Brain (organoid and tissue), 16 donors: ENCODE measurements at places on chromosomes 2 and 18.

GRCh38 chr2:30221531-30221930 is 9.8 kb upstream of the LBH start:
- no peak for DNase-seq

GRCh38 chr18:11579916-11580315 is 29.5 kb upstream of the SLC35G4 start:
- no peak for DNase-seq

DNA sequence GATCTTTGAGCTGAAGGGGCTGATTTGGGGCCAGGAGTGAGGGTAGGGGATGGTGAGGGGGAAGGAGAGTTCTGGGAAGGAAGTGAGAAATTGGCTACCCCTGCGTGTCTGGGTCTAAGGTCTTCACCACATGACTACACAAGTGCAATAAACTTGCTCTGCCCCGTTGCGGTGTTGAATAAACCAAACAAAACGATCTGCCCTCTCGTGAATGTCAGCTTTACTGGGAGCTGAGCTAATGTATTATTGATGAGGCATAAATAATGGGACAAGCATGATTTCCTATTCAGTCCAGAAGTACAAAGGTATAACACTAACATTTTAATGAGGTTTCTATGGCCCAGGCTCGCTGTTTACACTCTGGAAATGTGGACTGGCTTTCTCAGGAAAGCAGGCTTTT is 8.0 kb upstream of the CFAP221 start:
- peak; percentile 84 for DNase-seq

GRCh38 chr2:85501248-85501647 is 37.7 kb upstream of the MAT2A start:
- DNase-seq, result no peak

GRCh38 chr2:198441901-198442300 is 637.5 kb downstream of the PLCL1 start:
- no peak for DNase-seq

DNA sequence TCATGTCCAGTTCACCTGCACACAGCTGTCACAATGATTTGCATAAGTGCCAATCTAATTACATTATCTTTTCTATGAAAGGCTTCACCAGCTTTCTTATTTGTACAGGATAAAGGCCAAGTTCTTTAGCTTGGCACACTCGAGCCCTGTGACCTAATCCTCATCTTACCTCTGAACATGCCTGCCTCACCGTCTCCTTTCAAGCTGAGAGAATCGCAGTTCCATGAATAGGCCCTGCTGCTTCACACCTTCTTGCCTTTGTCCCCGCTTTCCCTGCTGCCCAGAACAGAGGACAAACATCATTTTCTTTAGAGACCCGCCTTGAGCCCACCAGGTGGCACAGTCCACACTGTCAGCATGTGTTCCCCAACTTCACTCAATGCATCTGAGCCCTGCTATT is 1094.7 kb downstream of the BCL11A start:
- DNase-seq, result peak; percentile 55

- no peak for DNase-seq
Measured at GRCh38 chr18:44526705-44527415, 153.8 kb upstream of the SETBP1 start.

DNA sequence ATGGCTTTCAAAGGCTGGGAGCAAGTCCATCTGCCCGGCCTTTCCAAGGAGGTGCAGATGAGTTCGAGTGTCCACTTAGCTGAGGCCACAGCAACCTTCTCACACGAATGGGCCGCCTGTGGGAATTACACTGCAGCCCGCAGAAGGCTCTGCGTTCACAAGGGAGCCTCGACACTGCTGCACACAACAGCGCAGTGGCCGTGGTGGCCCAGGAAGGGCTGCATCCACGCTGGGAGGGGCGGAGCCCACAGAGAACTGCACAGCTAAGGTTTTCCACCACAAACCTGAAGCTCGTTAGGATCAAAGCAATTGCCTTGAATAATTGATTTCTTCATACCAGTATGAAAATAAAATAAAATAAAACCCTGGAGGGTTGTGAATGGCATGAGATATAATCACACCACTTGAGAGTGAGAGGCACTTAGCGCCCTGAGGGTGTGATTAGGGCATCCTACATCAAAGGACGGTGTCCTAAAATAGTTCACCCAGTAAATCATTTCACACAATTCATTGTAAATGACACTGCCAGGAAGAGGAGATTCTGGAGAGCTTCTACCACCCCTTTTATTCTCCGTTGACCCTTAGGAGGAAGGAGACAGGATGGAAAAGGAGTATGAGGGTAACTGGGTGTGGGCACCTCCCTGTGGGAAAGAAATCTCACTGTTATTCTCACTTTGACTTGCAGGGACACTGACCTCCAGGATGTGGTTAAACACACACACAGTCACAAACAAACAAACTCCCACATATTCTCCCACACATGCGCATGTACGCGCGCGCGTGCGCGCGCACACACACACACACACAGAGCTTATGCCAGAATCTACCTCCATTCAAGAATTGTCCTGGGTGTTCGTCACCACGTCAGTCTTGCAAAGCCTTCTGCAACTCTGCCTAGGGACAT is 256.6 kb upstream of the ID2 start:
- no peak for DNase-seq

- peak; percentile 42 for DNase-seq
Measured at GRCh38 chr18:79507076-79507545, 111.4 kb downstream of the NFATC1 start.

- DNase-seq, result no peak
Measured at GRCh38 chr18:47815486-47816270, 114.8 kb downstream of the SMAD2 start.

DNA sequence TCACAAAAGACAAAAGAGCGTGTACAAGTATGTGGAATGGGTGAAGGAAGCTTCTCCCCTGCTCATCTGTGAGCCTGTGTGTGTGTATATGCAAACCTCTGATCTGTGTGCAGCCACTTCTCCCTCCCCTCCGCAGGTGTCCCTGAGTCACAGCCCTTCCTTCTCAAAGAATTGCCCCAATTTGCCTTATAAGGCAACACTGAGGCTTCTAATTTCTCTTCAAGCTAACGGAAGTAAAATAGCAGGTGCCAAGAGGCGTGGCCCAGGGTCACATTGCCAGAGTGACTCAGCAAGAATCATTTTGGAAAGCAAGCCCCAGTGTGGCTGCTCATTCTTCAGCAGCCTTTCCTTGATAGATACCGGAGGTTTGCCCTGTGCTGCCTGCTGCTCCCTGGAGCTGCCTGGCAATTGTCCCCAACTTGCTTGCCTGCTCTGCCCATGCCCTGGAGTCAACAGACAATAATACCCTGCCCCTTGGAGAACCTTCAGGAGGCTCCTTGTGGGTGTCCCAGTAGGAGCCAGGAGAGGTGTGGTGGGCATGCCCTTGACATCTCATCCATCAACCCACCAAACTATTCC is 37.3 kb upstream of the BMP10 start:
- DNase-seq, result no peak

- DNase-seq, result peak; percentile 53
Measured at GRCh38 chr2:127129937-127130336, 23.0 kb upstream of the BIN1 start.

GRCh38 chr2:175097297-175097696 is 70.7 kb downstream of the ATF2 start:
- DNase-seq, result no peak

GRCh38 chr2:48496849-48497248 is 33.1 kb upstream of the STON1 start:
- DNase-seq, result no peak

GRCh38 chr2:26076001-26076587 is 42.2 kb downstream of the RAB10 start:
- DNase-seq, result no peak

GRCh38 chr18:46566111-46566510 is 90.9 kb downstream of the LOXHD1 start:
- DNase-seq, result no peak

DNA sequence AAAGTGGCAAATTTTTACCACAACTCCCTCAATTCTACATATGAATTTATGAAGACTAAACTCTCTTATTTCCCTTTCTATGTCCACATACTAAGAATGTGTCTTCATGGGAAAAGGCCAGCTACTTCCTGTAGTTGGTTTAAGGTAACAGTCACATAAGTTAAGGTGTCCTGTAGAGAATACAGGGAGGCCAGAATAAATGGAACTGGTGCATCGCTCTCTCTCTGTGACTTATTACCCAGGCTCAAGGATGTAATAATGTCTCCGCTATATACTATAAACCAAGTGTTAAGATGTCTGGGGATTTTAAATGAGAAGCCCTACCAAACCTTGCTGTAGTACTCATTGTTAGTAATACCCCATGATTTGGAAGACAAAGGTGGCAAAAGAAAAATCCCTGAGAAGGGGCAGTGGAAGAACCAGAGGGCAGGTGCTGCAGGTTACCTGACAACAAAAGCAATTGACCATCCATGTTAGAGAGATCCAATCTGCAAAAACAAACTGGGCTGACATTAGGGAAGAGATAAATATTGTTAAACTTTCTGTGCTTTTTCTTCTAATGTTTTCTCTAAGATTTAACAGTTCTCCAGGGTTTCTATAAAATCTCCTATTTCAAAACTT is 372.8 kb downstream of the TMX3 start:
- no peak for DNase-seq

DNA sequence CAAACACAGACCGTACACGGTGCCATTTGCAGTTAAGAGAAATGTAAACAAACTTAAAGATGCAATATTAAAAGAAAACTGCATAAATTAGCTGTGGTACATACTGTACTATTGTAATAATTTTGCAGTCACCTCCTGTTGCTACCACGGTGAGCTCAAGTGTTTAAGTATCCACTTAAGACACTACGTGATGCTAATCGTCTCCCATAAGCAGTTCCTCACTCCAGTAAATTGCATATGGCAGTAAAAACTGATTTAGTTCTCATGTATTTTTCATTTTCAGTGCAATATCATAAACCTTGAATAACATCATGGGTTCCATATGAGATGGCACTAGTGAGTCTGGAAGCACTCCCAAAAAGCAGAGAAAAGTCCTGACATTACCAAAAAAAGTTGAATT is 14.4 kb downstream of the CLEC4F start:
- DNase-seq, result no peak

DNA sequence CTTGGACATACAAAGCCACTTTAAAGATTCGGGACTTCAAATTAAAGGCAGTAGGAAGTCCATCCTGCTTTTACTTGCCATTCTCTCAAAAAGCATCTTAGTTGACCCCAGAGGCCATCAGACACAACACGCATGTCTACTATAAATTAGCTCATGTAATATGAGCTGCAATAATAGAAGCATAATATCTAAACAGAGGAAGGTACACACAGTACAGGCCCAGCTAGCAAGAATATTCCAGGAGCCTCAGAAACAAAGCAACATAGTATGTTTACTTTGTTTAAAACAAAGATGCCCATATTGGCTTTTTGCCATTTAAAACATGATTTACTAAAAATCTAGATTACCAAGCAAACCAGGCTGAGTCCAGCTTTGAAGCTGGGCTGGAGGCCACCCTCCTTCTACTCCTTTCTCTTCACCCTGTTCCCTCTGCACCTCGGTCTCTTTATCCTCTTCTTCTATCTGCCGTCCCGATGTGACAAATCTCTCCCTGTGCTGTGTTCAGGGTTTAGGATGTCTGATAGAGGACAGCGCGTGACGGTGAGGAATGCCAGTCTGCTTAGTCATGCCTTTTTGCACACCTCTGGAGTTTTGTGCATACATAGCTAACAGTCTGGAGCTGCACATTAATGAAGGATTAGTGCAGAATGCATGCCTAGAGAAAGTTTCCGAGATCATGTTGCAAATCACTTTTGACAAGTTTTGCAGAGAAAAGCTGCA is 28.2 kb downstream of the DTNA start:
- peak; percentile 25 for DNase-seq

DNA sequence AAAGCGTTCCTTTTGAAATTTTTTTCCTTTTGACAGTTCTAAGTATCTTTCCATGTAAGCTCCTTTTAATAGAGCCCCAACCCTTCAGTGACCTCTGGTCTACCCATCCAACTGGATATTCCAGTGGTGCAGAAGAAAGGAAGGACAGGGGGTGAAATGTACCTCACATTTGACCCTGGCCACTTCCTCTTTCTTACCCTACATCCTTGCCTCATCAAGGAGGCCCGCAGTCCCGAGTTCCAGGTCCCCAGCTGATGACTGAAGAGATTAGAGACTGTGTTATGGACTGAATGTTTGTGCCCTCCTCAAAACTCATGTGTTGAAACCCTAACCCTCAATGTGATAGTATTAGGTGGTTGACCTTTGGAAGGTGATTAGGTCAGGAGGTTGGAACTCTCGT is 158.1 kb downstream of the RBM43 start:
- no peak for DNase-seq

DNA sequence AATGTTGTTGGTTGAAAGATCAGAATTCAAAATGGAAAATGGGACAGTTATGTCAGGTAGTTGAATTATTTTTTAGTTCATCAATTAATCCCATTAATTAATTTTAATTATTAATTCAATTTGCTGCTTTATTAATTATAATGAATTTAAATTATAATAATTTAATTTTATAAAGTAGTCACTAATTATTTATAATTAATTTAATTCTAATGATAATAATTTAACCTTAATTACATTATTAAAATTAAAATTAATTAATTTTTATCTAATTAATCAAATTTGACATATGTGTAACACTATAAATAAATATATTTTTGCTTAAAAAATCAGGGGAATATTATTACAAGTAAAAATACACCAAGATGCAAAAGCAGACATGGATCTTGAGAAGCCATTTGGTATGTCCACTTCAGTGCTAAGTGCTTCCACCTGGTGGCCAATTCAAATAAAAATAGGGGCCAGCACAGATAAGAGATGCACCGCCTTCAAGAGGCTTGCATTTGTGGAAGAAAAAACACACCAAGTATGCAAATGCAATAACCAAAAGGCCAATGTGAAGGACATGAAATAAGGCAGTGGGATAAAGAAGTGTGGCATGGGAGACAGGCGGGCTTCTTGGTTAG is 73.2 kb downstream of the MBP start:
- no peak for DNase-seq

DNA sequence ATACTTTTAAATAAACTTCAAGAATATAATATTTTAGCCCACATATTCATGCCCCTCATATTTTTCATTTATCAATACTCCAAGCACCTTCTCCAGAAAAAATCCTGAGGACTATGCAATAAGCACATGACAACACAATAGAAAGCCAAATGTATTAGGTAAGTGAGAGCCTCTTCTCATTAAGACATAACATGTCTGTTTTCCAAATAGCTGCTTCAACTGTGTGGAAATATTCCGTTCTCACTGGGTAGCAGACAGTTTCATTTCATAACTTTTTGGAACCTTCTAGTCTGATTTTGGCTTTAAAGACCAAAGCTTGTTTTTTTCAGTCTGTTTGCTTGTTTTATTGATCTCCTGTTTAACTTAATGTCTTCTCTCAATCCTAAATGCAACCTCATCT is 137.8 kb downstream of the PIK3C3 start:
- no peak for DNase-seq

DNA sequence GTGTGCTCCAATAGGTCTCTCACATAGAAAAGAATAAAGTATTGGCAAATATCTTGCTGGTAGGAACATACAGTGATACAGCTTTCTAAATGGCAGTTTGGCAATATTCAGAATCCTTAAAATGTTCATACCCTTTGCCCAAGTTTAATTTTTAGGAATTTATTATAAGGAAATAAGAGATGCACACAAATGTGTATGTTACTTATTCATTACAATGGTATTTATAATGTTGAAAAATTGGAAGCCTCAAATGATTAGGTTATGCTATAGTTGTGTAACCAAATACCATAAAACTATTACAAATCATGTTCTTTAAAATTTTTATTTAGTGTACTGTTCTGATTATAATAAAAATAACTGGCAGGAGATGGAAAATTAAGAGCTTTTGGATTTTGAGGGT is 196.8 kb downstream of the MCFD2 start:
- DNase-seq, result no peak

- no peak for DNase-seq
Measured at GRCh38 chr18:69097349-69097748, 299.5 kb downstream of the CCDC102B start.
